ENCODE measurements at places on chromosomes 12 and 14.

- H3K27ac ChIP-seq, result peak overlapping the region; percentile 1
- H3K27me3 ChIP-seq, result no peaks in the 10 kb centered on the region
- H3K4me1 ChIP-seq, result peaks cover 9% of the 10 kb centered on the region
- no peak for DNase-seq
Observed at GRCh38 chr12:94864987-94865386, 138.5 kb downstream of the NDUFA12 start.

- H3K27me3 ChIP-seq, result no peaks in the 10 kb centered on the region
- H3K4me3 ChIP-seq, result no peak overlapping the region
- no peak for DNase-seq
Observed at GRCh38 chr12:60935981-60936761, 1324.0 kb upstream of the USP15 start.

DNA sequence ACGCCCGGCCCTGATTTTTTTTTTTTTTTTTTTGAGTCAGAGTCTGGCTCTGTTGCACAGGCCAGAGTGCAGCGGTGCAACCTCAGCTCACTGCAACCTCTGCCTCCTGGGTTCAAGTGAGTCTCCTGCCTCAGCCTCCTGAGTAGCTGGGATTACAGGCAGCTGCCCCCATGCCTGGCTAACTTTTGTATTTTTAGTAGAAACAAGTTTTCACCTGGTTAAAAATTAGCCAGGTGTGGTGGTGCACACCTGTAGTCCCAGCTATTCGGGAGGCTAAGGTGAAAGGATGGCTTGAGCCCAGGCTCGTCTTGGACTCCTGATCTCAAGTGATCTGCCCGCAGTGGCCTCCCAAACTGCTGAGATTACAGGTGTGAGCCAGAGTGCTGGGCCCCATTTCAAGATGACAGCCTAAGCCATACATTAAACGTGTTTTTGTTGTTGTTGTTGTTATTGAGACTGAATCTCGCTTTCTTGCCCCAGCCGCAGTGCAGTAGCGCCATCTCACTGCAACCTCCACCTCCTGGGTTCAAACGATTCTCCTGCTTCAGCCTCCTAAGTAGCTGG lies 42.7 kb upstream of the EAPP start:
- H3K4me1 ChIP-seq, result no peaks in the 10 kb centered on the region
- no peak overlapping the region for H3K27ac ChIP-seq
- no peak overlapping the region for H3K4me3 ChIP-seq
- H3K27me3 ChIP-seq, result no peaks in the 10 kb centered on the region

DNA sequence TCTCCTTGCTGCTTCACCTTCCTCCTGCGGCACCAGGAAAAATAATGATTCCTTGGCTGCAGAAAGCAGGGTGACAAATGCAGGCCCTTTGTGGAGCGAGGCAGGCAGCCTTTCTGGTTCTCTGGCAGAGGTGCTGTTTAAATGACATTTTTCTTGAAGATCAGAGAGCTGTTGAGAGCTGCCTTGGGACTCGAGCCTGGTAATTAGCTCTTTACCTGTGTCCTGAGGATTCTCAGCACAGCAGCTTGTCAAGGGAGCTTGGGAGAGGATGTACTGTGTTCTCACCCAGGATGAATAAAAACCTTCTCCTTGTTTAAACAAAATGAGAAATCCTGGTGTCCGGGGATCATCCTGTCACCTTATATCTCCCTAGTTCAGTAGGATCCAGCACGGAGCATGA lies 204.0 kb downstream of the AACS start:
- H3K27ac ChIP-seq, result no peak overlapping the region
- no peaks in the 10 kb centered on the region for H3K4me1 ChIP-seq
- H3K27me3 ChIP-seq, result no peaks in the 10 kb centered on the region
- H3K36me3 ChIP-seq, result no peaks in the 10 kb centered on the region
- no peak overlapping the region for H3K4me3 ChIP-seq

DNA sequence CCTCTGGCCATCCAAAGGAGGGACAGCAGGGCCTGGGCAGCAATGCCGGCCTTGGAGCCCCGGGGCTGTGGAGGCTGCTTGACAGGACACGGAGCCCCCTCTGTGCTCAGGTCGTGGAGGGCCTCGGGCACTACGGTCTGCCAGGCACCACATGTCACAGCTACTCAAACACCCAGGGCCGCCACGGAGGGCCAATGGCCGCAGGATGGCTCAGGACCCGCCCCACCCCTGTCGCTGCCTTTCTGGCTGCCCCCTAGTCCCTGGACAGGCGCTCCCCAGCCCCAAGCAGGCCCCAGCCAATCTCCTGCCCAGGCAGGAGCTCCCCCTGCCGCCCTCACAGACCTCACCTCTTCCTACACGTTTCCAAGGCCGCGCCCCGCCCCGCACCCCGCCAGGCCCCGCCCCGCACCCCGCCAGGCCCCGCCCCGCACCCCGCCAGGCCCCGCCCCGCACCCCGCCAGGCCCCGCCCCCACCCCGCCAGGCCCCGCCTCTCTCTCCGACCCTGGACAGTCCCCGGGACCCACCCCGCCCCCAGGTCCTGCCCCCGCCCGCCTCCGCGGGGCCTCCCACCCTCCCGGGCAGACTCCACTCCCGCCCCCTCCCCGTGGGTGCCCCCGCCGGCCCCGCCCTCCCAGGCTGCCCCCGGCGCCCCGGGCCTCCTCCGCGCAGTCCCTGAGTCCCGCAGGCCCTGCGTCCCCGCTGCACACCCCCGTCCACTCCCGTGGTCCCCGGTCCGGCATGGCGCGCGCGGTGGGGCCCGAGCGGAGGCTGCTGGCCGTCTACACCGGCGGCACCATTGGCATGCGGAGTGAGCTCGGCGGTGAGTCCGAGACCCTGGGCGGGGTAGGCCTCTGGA lies at the start of gene ASPG:
Gene ASPG, plus strand, starts transcription at position 669 of the 857 bp plus-strand sequence. Its CDS starts 71 bp downstream, at position 740.
- DNase-seq, result no peak
- H3K27ac ChIP-seq, result no peak within 1 kb of the TSS
- H3K36me3 ChIP-seq, result no peaks in the 10 kb centered on the region
- H3K4me1 ChIP-seq, result no peaks in the 10 kb centered on the region

GRCh38 chr12:22043943-22044342 lies 2.1 kb upstream of the CMAS start:
- H3K27me3 ChIP-seq, result no peaks in the 10 kb centered on the region
- no peak overlapping the region for H3K27ac ChIP-seq
- DNase-seq, result no peak

DNA sequence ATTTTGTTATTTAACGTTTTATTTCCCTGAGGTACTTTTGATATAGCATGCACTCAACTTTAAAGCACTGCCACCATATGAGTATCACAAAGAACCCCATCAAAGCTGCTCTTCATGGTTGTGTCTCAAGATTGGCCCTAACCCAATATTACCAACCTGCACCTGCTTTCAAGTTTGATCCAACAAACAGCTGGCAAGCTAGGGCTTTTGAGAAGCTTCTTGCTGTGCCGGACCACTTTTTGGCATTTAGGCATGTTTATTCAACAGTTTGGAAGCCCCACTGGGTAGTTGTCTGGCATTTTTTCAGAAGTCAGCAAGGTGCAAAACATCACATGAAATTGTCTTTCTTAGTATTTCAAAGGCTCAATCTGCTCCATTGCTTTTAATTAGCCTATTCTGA lies 137.2 kb upstream of the PLEKHA5 start:
- DNase-seq, result no peak
- no peak overlapping the region for H3K27ac ChIP-seq
- no peaks in the 10 kb centered on the region for H3K36me3 ChIP-seq
- no peak overlapping the region for H3K4me3 ChIP-seq
- H3K4me1 ChIP-seq, result no peaks in the 10 kb centered on the region

- H3K4me1 ChIP-seq, result no peaks in the 10 kb centered on the region
- no peaks in the 10 kb centered on the region for H3K27me3 ChIP-seq
- no peak overlapping the region for H3K4me3 ChIP-seq
- H3K36me3 ChIP-seq, result no peaks in the 10 kb centered on the region
- H3K27ac ChIP-seq, result no peak overlapping the region
Observed at GRCh38 chr12:112839386-112839972, 47.9 kb downstream of the RPH3A start.

GRCh38 chr12:42854826-42855225 lies 265.3 kb upstream of the PRICKLE1 start:
- H3K27me3 ChIP-seq, result no peaks in the 10 kb centered on the region
- no peak for DNase-seq
- H3K4me1 ChIP-seq, result no peaks in the 10 kb centered on the region
- no peaks in the 10 kb centered on the region for H3K36me3 ChIP-seq
- H3K4me3 ChIP-seq, result no peak overlapping the region
- H3K27ac ChIP-seq, result no peak overlapping the region

- H3K27me3 ChIP-seq, result no peaks in the 10 kb centered on the region
- H3K4me3 ChIP-seq, result no peak overlapping the region
- H3K27ac ChIP-seq, result no peak overlapping the region
- DNase-seq, result no peak
- H3K36me3 ChIP-seq, result no peaks in the 10 kb centered on the region
- H3K4me1 ChIP-seq, result no peaks in the 10 kb centered on the region
Observed at GRCh38 chr14:29475641-29476040, 452.0 kb downstream of the PRKD1 start.

DNA sequence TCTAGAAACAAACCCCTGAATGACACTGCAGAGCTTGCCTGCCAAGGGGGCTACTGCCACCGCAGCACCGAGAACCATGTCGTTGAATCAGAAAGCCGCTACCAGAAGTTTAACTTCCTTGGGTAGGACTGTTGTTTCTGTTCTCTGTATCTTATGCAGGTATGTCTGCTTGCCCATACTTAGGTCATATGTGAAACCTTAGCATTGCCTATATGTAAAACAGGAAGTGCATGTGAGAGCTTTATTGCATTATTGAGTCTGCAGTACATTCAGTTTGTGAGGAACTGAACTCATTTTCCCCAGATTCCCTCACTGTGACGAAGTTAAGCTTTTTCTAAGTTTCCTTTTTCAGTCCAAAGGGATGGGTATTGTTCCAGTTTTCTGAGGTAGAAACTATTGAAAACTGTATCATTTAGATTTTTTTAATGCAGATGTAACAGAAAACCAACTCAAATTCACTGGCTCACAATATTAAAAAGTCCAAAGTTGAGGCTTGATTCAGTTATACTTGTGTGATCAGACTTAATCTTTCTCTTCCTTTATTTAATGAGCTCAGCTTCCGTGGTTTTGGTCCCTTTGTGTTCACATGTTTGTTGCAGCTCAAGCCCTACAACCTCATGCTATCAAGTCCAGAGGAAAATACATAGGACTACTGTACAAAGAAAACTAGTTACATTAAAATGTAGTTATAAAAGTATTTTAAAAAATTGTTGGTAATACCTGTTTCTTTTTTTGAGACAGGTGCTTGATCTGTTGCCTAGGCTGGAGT lies 6.9 kb downstream of the FBXO34 start:
- DNase-seq, result no peak
- no peak overlapping the region for H3K27ac ChIP-seq
- no peaks in the 10 kb centered on the region for H3K27me3 ChIP-seq

- no peaks in the 10 kb centered on the region for H3K36me3 ChIP-seq
- H3K4me1 ChIP-seq, result peaks cover 9% of the 10 kb centered on the region
- H3K27ac ChIP-seq, result no peak overlapping the region
- no peak for DNase-seq
- no peak overlapping the region for H3K4me3 ChIP-seq
Observed at GRCh38 chr14:94481468-94482131, 5.6 kb upstream of the SERPINA9 start.

GRCh38 chr14:90570461-90570860 lies 173.6 kb downstream of the CALM1 start:
- peaks cover 30% of the 10 kb centered on the region for H3K4me1 ChIP-seq
- no peaks in the 10 kb centered on the region for H3K36me3 ChIP-seq
- no peak for DNase-seq
- H3K27me3 ChIP-seq, result no peaks in the 10 kb centered on the region

DNA sequence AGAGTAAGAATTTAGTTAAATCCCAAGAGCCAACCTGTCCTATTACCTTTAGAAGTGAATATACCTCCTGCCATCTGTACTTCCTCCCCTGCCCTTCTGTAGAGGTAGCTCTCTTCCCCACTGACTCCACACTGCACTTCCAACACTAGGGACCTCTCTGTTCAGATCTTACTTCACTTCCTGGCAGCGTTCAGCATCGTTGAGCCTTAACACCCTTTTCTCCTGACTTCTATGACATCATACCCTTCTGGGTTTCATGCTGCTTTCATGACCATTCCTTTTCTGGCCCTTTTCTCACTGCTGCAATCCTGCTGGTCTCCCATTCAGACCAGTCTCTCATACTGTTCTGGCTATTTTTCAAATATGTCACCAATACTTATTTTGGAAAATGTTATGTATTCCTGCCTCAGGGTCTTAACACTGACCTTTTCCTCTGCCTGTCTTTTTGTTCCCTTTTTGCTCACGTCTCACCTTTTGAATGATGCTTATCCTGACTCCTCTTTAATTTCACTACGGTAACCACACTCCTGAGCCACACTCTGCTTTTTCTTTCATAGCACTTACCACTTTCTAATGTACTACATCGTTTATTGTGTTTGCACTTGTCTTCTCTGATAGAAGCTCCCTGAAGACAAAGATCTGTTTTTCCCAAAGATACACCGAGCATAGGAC lies 67.6 kb downstream of the PLEKHA5 start:
- no peak overlapping the region for H3K4me3 ChIP-seq
- DNase-seq, result no peak
- no peak overlapping the region for H3K27ac ChIP-seq
- H3K36me3 ChIP-seq, result no peaks in the 10 kb centered on the region
- no peaks in the 10 kb centered on the region for H3K4me1 ChIP-seq
- H3K27me3 ChIP-seq, result no peaks in the 10 kb centered on the region

GRCh38 chr14:39232554-39233415 lies 930 bp upstream of the MIA2 start:
- no peak overlapping the region for H3K27ac ChIP-seq
- H3K4me1 ChIP-seq, result no peaks in the 10 kb centered on the region
- no peaks in the 10 kb centered on the region for H3K36me3 ChIP-seq
- no peak for DNase-seq

DNA sequence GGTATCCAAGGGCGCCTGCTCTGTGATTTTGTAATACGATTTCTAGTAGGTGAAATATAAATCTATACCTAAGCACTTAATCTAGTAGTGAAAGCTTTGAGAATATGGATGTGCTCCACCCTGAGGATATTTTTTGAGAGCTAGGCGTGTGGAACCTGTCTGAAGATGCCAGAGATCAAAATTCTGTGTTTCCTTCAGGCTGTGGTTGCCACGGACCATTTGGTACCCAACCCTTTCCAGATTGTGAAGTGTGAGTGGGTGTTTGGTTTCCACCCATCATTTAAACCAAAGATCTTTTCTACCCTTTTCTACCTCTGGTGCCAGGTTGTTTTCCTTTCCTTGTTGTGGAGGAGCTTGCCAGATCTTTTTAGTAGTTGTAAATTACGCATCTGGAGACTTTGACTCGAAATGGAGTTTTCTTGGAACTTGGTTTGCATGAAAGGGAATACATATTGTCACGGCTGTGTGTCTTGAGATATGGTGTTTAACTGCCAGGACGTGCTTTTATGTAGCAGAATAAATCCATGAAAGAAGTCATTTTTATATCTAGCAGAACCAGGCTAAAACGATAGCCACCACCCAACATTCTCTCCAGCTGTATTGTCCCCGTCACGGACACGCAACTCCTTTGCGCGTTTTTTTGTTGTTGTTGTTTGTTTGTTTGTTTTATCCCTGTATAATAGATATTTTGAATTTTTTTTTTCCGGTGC lies 2.2 kb downstream of the LRFN5 start:
- peak overlapping the region; percentile 82 for H3K27ac ChIP-seq
- H3K27me3 ChIP-seq, result peaks cover 17% of the 10 kb centered on the region
- DNase-seq, result no peak
- H3K4me1 ChIP-seq, result peaks cover 5% of the 10 kb centered on the region

GRCh38 chr14:22536853-22537338 lies 52.1 kb downstream of the DAD1 start:
- H3K4me3 ChIP-seq, result no peak overlapping the region
- no peak for DNase-seq
- H3K27me3 ChIP-seq, result no peaks in the 10 kb centered on the region
- peaks cover 5% of the 10 kb centered on the region for H3K4me1 ChIP-seq

All from esophagus squamous epithelium (tissue), 5 donors.